HEK293T (cell line): ENCODE measurements at places on chromosomes 2 and 18.

GRCh38 chr2:207506426-207506825, 23.3 kb upstream of the CREB1 start:
- DNase-seq, result no peak

GRCh38 chr2:165627470-165627869, 158.0 kb downstream of the CSRNP3 start:
- no peak for DNase-seq

GRCh38 chr2:106575955-106576354, 88.8 kb downstream of the CD8B2 start:
- no peak for DNase-seq

GRCh38 chr18:56508370-56509036, 129.9 kb downstream of the TXNL1 start:
- DNase-seq, result no peak

DNA sequence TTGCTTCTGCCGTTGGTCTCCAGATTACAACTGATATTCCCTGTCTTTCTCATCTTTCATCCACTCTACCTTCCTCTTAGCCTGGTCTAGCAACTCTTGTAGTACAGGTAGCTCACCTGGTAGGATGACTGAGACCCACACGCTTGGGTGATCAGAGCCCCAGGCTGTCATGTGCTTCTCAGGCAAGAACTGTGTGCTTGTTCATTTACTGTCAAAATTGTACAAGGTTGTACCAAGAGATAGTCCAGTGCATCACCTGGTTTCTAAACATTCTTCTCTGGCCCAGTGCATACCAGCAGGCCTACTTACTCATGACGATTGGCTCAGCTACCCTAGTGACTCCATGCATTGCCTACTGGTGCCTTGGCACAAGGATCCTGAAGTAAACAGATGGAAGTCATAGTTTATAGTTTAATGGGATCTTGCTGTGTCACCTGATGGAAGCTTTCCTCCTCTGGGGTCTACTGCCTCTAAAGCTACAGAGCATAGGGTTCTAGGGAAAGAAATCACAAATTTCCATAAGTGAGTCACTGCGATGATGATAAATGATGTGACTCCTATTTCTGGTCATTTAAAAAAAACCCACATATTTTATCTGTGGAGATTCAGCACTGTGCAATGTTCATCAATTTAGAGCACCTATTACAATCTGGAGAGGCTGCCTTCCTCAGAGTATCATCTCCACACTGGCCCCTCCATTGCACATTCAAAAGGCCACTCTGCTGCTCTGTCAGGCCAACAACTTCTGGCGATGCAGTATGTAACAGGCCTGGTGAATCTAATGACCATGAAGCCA, 481.8 kb upstream of the MEIS1 start:
- no peak for DNase-seq

GRCh38 chr18:12254136-12254819, at the start of gene CIDEA:
Gene CIDEA, plus strand, starts transcription at chr18:12254361. Its CDS starts 23 bp downstream, at chr18:12254384.
- DNase-seq, result no peak

DNA sequence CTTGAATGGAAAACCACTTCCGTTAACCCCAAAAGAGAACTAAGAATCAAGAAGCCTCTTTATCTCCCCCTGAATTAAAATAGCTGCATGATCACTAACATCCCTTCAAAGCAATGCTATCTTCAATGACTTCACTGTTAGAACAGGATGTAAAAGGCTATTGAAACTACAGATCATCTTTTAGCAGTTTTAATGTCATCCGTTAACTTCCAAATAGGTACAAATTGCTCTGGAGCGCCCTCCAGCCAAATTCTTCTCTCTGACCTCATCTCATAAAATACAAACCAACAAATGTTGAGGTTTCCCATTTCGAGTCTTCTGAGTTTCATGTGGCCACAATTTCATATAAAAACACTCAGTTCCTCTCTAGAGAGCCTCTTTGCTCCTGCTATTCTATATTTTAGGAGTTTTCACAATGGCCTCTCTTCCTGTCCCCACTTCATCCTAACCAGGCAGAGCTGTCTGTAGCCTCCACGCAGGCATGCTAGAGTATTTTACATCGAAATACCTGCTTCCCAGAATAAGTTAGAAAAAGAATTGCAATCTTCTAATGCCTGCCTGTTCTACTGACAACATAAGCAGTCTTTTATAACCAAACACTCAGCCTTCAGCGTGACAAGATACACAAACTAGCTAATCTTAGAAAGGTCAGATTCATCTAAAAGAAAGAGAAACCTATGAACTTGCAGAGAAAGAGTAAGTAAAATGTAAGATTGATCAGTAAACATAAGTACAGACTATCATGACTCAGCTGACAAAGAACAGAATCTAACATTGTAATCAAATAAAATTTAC, 37.9 kb downstream of the B4GALT6 start:
- DNase-seq, result no peak

- DNase-seq, result no peak
These were observed 124.5 kb downstream of the SETBP1 start for GRCh38 chr18:44805176-44805575.

DNA sequence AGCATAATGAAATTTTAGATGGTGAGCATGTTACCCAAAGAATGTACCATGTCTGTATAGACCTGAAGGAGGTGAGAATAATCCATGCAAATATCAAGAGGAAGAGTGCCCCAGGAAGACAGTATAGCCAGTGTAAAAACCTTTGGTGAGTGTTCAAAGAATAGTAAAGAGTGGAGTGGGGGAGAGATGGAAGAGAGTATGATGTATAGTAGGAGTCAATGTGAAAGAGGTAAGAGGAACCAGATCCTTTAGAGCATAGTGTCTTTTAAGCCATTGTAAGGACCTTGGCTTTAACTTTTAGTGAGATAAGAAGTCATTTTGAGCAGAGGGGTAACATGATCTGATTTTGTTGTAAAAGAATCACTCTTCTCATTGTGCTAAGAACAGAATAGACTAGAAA, 1052.3 kb upstream of the ZEB2 start:
- DNase-seq, result no peak

GRCh38 chr2:16202266-16203020, 262.1 kb downstream of the MYCN start:
- DNase-seq, result no peak

GRCh38 chr2:206533977-206534376, 90.6 kb downstream of the ADAM23 start:
- no peak for DNase-seq

GRCh38 chr2:186977433-186978045, 128.6 kb upstream of the ZSWIM2 start:
- DNase-seq, result no peak

GRCh38 chr2:170224692-170225294, 46.8 kb downstream of the MYO3B start:
- DNase-seq, result no peak

- DNase-seq, result no peak
These were observed 3.0 kb downstream of the ACOXL start for GRCh38 chr2:110735366-110735765.

GRCh38 chr2:187617905-187618304, 63.7 kb upstream of the TFPI start:
- DNase-seq, result no peak

DNA sequence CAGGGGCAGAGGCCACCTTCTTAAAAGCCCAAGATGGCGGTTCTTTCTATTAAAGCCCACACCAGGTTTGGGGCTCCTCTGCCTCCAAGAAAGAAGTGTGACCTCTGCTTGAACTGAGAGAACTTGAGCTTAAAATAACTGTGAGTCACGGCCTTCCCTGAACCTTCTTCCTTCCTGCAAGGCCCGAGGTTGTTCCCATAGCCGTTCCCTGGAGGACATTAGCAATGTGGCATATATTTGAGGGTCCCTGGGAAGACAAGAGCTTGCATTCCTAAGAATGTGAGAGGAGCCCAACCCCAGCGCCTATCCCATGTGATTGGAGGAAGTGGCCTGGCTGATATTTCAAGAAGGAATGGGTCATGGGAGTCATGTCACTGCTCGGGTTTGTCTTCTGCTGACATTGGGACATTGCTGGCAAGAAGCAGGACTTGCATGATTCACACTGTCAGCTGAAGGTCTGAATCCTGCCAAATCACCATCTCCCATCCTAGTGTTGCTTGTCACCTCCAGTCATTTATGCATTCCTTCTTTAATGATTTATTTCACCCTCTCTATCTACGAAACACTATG, 168.1 kb downstream of the TRIB2 start:
- no peak for DNase-seq

DNA sequence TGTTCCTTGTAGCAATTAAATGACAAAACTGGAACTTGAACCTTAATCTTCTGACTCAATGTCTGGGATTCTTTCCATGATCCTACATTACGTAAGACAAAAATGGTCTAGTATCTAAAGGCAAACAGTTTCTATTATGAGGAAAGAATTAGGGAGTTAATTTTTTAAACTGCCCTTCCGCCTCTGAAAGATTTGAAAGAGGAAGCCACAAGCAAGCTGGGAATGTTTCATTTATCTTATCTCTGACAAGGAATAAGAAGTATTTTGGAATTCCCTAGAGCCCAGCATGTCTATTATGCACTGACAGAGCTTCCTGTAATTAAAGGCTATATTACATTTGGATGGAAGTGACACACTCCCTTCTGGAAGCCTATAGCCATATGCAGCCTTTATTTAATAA, 558.8 kb upstream of the CDH2 start:
- DNase-seq, result no peak

GRCh38 chr2:222423632-222424275, 589 bp upstream of the SGPP2 start:
- DNase-seq, result no peak

GRCh38 chr2:121527009-121527682, 3.5 kb upstream of the RNU4ATAC start:
- no peak for DNase-seq

GRCh38 chr2:218910741-218911140, 30.1 kb downstream of the WNT10A start:
- DNase-seq, result no peak

GRCh38 chr18:40925071-40925541, 1029.9 kb upstream of the PIK3C3 start:
- DNase-seq, result no peak

DNA sequence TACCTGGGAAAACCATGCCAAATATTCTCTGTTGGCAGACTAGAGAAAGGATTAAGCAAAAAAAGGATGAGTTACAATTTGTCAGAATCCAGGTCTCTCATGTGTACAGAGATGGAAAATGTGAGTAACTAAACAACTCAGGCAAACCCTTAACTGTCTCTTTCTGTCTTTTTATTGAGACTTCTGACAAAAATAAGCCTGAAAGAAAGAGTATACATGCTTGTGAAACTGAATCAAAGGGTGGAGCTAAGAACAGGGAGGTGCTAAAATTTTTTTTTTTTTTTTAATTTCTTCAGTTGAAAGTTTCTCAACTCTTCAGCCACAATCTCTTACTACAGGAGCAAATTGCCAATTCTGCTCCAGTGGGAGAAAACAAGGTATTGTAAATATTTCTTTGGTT, at the start of gene SERPINB10:
TSS of gene SERPINB10 (plus strand) at position 295 of the 400 bp plus-strand sequence. CDS start 7,553 bp downstream, outside the sequence.
- no peak for DNase-seq

DNA sequence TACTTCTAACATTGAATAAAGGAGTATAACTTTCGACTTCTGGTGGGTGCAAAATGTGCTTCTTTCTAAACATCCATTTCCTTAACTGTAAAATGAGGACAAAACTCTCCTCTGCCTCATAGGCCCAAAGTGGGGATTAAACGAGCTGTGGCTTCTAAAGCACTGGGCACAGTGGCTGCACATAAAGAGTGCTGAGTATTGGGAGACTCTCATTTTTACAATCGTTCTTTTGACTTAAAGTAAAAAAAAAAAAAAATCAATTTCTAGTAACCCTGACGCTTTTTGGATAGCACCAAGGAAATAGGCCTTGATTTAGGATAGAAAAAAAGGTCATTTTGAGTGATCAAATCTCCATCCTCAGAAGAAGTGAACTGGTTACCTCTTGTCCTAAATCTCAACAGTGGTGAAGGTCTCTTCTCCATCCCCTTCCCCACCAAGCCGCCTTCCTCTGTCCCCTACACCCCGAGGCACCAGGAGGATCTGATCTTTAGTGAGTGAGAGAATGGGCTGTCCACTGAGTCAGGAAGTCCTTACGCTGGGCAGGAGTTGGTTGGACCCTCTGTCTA, 161.6 kb downstream of the DDX1 start:
- DNase-seq, result no peak

DNA sequence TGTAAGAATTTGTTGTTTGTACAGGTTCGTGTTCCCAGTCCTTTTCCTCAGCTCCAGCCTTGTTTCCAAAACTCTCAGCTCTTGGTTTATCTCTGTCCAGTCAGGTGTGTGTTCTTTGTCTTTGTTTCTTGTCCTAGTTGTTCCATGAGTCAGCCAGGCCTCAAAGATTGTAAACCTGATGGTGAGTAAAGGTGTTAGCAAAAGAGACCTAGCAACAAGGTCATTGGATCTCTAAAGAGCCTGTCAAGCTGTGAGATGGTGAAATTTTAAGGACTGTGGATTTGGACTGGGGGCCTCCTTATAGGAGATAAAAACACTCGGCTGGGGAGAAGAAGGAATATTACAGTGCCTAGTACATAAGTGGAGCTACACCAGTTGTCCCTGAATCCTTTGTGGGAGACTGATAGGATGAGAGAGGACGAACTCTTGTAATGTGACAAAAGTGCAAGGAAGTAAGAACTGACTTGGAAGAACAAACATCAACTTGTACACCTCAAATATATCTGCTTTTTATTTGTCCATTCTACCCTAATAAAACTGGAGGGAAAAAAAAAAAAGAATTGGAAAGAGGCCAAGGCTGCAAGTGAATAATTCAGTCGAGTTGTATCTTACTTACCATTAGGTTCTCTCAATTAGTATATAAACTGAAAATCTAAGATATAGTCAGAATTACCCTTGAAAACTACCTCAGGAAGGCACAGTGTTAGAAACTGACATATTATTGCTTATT, 37.2 kb downstream of the ITGA6 start:
- DNase-seq, result no peak

- no peak for DNase-seq
These were observed 341.6 kb upstream of the LRP1B start for GRCh38 chr2:142472382-142472781.

DNA sequence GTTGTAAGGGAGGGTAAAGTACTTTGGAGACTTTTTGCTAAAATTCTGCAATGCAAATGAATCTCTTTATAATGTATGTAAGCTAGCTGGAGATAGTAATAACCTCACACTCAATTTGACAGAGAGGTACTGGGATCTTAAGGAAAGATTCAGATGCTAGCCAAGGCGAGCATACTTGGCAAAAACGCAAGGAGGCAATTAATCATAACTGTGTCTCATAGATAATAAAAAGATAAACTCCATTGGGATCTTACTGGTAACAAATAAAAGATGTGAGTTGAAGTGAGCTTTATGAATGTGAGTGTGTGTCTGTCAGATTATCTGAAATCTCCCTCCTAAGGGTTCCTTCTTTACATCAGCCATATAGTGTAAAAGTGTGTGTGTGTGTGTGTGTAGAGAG, 533.0 kb downstream of the TMX3 start:
- DNase-seq, result no peak

- DNase-seq, result no peak
These were observed 389.4 kb downstream of the ZEB2 start for GRCh38 chr2:144130551-144130950.

- no peak for DNase-seq
These were observed 87.9 kb upstream of the KCNH7 start for GRCh38 chr2:162926501-162926900.

DNA sequence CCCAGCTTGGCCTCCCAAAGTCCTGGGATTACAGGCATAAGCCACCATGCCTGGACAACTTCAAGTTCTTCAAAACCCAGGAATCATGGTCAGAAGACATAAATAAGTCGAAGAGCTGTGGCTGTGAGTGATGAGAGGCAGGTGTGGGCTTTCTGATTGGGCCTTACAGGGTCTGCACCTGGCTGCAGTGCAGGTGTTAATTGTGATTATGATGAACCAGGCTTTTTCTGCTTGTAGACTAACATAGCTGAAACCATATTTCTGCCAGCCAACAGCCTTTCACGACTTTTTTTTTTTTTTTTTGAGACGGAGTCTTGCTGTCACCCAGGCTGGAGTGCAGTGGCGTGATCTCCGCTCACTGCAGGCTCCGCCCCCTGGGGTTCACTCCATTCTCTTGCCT, 14.9 kb upstream of the DTNB start:
- DNase-seq, result no peak

GRCh38 chr2:133438026-133438425, 130.2 kb downstream of the NCKAP5 start:
- no peak for DNase-seq
